Neural crest cell (in vitro differentiated cells): ENCODE measurements at places on chromosomes 16 and 17. TPM values are rescaled to one million over a fixed set of nuclear protein-coding genes. Genes with fewer than 3 reads are reported as not detected.

DNA sequence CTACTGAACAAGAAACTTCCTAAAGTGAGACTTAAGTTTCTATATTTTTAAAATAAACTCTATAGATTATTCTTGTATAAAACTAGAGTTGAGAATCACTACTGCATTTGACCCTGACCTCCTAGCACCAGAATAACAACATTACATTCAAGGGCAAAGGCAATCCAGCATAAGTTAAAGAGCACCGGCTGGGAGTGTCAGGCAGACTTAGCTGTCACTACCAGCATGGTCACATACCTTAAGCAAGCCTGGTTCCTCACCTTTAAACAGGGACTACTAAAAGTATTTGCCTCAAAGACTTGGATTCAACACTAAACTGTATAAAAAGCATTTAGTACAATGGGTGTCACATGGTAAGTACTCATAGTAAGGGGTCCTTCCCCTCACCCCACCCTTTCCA, 90.4 kb downstream of the SSH2 start:
- no peak overlapping the region for H3K4me3 ChIP-seq
- no peak for DNase-seq
- H3K4me1 ChIP-seq = peaks cover 9% of the 10 kb centered on the region
- H3K27ac ChIP-seq = no peak overlapping the region
- H3K36me3 ChIP-seq = no peaks in the 10 kb centered on the region
- H3K27me3 ChIP-seq = no peaks in the 10 kb centered on the region

The CDH16 gene
- total RNA-seq = not detected in 2 replicates

The TPSAB1 gene
- total RNA-seq = not detected in 2 replicates

The UTS2R gene
- total RNA-seq = not detected in 2 replicates
